ENCODE measurements at places on chromosomes 11 and 22.

DNA sequence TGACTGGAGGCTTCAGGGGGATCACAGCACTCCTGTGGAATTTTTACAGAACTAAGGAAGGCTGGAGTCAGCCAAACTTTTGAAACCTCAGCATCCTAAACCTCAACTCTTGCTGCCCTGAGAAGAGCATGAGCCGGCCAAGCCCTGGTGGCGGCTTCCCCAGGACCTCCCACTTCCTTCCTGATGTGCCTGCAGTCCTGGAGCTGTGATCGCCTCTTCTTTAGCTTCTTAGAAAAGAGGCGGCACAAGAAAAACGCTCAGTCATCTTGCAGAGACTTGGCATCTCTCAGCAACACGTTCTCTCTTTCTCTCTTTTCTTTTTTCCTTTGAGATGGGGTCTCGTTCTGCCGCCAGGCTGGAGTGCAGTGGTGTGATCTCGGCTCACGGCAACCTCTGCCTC lies 40.4 kb upstream of the AMPD3 start:
- DNase-seq, result no peak

GRCh38 chr11:120011836-120012235 lies 126.1 kb downstream of the TRIM29 start:
- DNase-seq, result no peak

GRCh38 chr11:60948250-60948649 lies 3.7 kb downstream of the SLC15A3 start:
- no peak for DNase-seq

GRCh38 chr11:64181506-64182411 lies 4.2 kb upstream of the STIP1 start:
- DNase-seq, result peak; percentile 18

DNA sequence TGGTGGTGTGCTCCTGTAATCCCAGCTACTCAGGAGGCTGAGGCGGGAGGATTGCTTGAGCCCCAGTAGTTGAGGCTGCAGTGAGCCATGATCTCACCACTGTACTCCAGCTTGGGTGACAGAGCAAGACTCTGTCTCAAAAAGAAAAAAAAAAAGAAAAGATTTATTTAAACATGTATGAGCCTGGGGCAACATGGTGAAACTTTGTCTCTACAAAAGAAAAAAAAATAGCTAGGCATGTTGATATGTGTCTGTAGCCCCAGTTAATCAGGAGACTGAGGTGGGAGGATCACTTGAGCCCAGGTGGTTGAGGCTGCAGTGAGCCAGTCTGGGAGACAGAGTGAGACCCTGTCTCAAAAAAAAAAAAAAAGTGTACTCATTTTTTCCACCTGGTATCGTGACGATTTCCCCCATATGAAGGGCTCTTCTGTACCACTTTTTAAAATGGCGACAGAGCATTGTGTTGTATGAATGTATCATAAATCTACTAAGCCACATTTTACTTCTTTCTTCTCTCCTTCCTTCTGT lies 16.4 kb upstream of the KCTD14 start:
- DNase-seq, result no peak

DNA sequence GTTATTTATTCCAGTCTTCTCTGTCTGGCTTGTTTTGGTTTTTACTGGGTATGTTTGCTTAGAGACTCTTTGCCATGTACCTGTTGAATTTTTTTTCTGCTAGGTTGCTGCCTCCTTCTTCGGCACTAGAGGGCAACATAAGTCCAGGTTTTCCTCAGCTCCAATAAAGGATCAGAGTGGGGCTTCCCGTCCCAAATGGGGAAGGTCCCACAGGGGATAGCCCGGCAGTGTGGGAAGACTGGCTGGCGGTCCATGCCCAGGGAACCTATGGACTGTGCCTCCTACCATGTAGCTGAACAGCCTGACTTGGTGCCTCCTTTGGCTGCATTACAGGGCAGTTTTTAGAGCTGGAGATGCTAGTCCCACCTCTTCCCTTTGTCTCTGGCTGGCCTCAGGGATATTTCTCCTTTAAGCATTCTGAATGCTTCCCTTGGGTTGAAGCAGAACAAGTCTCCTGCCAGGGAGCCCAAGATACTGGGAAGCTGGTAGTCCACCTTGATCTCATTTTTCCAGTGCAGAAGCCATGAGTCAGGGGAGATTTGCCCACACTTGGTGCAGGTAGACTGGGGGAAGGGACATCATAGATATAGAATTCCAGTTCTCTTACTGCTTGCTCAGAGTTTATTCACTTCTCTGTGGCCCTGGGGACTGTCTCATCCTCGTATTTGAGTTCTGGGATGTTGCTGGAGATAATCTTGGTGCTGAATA lies 60.2 kb downstream of the BRD1 start:
- no peak for DNase-seq

GRCh38 chr11:75954039-75954438 lies 139.0 kb downstream of the UVRAG start:
- DNase-seq, result no peak

GRCh38 chr11:2795491-2795991 lies 90.0 kb downstream of the CDKN1C start:
- no peak for DNase-seq

- DNase-seq, result no peak
Measured at GRCh38 chr11:115420505-115420904, 83.7 kb downstream of the CADM1 start.

DNA sequence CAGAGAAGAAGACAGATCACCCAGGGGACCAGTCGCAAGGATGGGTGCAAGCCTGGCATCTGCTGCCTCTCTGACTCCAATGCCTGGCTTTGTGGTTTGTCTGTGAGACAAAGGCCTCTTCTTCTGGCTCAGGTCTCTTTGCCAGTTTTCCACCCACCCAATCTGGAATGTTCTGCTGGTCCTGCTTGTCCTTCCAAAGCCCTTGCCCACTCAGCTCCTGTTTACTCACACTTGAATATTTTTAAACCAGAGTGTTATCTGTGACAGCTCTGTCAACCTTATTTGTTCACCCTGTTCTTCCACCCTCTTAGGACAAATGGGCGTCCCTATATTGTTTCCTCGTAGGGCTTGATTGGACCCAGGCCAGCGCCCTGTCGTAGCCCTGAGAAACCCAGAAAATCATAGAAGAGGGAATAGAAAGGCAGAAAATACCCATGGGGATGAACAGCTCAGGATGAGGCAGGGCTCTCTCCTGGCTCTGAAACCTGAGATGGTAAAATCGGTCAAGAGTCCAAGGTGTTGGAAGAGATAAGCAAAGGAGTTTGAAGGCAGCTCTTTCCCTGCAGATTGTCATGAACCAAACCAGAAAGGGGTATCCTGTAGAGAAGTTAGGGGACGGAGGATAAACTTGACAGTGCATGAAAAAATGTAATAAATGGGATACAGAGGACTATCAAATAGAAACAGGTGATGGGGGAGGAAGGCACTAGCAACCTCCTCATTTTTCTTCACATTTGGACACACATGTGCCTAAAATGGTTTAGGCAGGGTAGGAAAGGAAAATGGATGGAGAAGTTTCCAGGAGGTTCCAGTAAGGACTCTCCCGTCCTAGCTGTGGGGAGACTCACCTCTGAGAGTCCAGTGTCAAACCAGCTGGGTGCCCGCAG lies 651 bp downstream of the CRYAB start:
- no peak for DNase-seq

DNA sequence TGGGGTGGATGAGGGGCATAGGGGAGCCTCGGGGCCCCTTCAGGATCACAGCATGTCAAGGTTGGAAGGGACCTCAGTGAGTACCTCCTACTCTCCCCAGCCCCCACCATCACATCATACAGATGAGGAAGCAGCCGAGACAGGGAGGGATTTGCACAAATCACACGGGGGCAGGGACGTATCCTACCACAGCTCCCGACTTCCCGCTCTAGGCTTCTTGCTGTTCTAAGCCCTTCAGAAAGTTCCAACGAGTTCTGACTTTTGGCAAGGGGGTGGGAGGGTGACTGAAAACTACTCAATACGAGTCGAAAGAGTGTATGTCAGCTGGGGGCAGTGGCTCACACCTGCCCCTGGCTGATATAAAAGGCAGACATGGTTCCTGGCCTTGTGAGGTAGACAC lies 4.7 kb upstream of the RAD9A start:
- no peak for DNase-seq

DNA sequence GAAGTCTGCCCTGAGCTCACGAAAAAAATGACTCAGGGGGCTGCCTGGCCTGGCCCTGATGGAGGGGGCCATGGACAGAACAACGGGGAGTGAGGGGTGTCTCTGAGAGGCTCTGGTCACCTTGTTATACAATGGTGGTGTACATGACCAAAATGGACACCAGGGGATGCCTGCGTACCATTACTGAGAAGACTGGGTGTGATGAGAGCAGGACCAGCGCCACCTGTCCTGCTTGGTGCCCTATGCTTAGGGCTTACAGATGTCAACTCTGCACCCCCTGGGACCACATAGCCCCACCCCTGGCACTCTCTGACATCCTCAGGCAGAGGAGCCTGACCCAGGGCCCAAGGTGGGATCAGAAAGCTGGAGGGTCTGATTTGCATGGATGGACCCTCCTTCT lies 104.8 kb downstream of the ZNF280B start:
- DNase-seq, result no peak

DNA sequence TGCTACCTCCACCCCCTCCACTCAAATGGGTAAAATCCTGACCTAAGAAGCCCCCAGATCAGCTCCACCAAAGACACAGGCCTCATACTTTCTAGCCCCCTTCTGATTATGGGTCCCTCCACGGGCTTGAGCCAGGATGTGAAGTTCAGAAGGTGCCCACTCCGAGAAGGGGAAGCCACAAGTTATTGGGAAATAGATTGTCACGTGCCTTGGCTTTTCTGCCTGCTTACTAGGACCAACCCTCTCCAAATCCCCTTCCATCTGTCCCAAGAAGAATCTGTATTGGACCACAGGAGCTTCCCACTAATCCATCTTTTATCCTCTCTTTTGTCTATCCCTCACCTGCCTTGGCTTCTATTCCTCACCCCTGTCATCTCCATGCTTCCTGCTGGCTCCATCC lies 3.0 kb upstream of the NRGN start:
- no peak for DNase-seq

DNA sequence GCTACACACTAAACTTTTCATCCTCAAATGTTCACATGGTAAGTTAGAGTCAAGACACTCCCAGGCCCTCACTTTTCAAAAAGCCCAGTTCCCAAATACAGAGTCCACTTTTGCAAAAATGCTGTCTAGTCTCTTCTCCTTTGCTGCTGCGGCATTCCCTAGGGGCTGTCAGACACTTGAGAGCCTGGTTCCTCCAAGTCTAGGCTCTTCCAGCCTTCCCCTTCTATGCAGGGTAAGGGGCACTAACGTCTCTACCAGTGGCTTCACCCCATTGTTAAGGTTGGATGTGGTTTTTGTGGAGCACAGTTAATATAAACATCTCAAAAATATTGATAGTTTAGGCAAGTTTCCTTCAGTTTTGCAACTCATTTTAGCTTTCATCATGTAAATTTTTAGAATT lies 181.5 kb downstream of the KIF18A start:
- DNase-seq, result no peak

DNA sequence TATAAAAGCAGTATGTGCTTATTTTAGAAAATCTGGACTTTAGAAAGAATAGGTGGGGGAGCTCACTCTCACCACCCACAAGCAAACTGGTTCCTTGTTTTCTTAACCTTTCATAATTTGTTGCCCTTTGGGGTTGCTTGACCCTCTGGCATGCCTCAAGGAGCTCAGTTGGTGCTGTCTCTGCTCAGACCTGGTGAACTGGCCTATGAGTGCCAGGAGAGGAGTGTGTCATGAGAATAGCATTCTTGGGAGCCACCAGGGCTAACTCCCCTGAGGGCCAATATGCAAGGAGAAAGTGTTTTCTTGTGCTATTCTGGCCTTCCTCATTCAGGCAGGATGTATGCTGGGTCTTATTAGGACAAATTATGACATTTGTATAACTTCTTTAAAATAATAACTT lies 21.0 kb upstream of the AMOTL1 start:
- no peak for DNase-seq

DNA sequence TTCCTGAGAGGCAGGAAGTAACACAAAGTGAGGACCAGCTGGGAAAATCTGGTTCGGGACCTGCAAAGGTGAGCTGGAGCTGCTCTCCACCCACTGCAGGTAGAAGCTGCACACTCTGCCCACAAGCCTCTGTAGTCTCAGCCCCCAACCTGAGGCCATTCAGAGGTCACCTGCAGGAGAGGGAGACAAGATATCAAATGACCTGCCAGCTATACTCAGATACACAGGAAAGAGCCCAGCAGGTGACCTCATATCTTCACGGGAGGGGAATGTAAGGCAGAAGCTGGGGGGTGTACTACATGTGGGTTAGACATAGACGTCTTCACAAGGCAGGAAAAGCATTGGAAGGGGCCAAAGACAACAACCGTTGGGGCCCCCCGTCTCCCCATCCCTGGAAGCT lies 86.1 kb downstream of the APIP start:
- DNase-seq, result no peak

GRCh38 chr11:36532941-36533601 lies 23.0 kb upstream of the TRAF6 start:
- DNase-seq, result no peak

DNA sequence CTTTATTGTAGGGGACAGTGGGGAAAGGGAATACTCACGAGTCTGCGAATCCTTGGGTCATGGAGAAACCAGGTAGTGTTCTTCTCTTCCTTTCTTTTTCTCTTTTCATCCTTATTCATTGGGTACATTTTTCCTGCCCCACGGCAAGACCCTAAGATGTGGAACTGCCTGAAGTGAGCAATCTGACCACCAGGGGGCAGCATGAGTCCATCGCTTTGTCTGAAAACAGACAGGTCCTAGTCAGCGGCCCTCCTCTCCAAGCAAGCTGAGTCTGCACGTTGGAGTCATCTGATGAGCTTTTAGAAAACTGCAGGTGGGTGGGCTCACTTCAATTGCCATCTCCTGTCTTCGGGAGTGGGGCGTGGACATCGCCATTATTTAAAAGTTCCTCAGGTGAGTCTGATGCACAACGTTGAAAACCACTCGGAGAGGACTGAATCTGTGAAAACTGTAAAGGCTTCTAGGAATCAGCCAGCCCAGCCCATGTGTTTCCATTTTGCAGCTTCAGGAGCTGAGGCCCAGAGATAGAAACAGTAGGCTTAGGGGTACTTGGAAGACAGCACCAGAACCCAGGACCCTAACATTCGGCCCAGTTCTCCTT lies 34.0 kb upstream of the FBXO3 start:
- peak; percentile 80 for DNase-seq

- no peak for DNase-seq
Measured at GRCh38 chr11:33861386-33861785, 30.5 kb downstream of the LMO2 start.
